ENCODE measurements at places on chromosomes 4 and X. TPM values are rescaled to one million over a fixed set of nuclear protein-coding genes. Genes with fewer than 3 reads are reported as not detected.
A peak's percentile ranks its signal among the peaks of the same experiment; 100 is the strongest.

DNA sequence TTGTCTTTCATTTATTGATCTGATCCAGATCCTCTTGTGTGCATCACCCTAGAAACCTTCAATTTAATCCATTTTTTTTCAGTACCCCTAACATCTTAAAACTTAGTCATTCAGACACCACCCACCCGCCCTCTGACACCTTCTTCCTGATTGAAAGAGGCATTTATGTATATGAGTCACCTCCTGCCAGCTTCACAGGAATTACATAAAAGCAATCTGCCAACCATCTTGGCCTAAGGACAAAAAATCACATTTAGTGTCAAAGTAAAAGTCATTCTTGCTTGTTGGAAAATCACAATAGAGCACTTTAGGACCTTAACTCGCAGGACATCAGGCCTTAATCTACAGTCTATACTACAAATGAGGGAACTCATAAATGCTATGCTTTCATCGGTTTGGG, 52.1 kb downstream of the NDST3 start:
- no peak for DNase-seq
- H3K27me3 ChIP-seq = no peaks in the 10 kb centered on the region
- no peaks in the 10 kb centered on the region for H3K36me3 ChIP-seq
- no peak overlapping the region for H3K4me3 ChIP-seq

DNA sequence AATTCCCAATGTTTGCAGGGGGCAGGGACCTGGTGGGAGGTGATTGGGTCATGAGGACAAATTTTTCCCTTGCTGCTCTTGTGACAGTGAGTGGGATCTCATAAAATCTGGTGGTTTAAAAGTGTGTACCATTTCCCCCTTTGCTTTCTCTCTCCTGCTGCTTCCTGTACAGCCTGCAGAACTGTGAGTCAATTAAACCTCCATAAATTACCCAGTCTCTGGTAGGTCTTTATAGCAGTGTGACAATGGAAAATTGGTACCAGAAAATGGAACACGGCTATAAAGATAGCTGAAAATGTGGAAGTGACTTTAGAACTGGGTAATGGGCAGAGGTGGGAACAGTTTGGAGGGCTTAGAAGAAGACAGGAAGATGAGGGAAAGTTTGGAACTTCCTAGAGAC, 108.7 kb upstream of the NPFFR2 start:
- H3K27me3 ChIP-seq = no peaks in the 10 kb centered on the region
- H3K4me1 ChIP-seq = no peaks in the 10 kb centered on the region
- H3K36me3 ChIP-seq = no peaks in the 10 kb centered on the region
- no peak for DNase-seq

DNA sequence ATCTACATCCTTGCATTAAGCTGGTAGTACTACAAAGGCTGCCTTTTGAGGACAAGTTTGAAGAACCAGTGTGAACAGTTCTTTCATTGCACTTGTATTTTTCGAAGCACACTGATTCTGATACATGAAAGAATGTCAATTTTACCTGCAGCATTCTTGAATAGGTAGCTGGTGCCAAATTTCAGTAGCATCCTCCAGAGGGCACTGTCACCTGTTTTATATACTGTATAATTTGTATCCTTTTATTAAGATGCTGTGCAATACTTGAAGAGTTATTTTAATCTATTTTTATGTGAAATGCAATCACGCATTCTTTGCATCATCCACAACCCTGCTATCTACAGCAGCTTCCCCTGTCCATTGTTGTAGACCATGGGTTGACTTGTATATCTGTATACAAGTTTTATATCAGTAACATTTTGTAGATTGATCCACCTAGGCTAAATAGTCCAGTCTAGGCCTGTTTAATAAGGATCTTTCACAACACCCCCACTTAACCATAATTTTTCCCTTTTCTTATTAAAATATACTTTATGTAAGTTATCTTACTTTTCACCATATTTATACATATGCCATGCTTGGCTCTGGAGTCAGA, 325.7 kb downstream of the PCDH7 start:
- H3K27me3 ChIP-seq = no peaks in the 10 kb centered on the region
- no peaks in the 10 kb centered on the region for H3K4me1 ChIP-seq
- DNase-seq = no peak
- no peak overlapping the region for H3K4me3 ChIP-seq
- no peaks in the 10 kb centered on the region for H3K36me3 ChIP-seq
- no peak overlapping the region for H3K27ac ChIP-seq

DNA sequence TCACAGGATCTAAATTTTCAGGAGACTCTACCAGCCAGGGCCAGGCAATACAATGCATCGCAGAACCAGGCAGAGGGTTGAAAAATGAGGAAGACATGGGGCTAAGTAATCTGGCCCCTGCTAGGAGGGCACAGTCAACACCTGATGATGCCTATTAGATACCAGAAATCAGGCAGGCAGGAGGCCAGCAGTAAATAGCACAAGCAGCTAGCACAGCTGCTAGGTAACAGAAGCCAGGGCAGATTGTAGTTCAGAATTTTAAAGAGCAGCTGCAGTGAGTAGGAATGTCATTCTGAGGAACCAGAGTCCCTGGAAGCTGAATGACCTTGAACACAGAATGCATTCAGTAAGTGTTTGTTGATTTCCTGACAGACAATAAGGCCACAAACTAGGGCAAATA, 38.8 kb upstream of the TRPC5OS start:
- no peak for DNase-seq
- no peak overlapping the region for H3K27ac ChIP-seq
- H3K4me3 ChIP-seq = no peak overlapping the region

GRCh38 chr4:21888195-21888976, 60.2 kb downstream of the KCNIP4 start:
- peak overlapping the region; percentile 36 for H3K27ac ChIP-seq
- peaks cover 10% of the 10 kb centered on the region for H3K4me1 ChIP-seq
- no peaks in the 10 kb centered on the region for H3K27me3 ChIP-seq
- no peak overlapping the region for H3K4me3 ChIP-seq

GRCh38 chrX:25523574-25524540, 508.1 kb upstream of the ARX start:
- no peaks in the 10 kb centered on the region for H3K4me1 ChIP-seq
- H3K27me3 ChIP-seq = no peaks in the 10 kb centered on the region
- H3K36me3 ChIP-seq = no peaks in the 10 kb centered on the region
- no peak for DNase-seq

DNA sequence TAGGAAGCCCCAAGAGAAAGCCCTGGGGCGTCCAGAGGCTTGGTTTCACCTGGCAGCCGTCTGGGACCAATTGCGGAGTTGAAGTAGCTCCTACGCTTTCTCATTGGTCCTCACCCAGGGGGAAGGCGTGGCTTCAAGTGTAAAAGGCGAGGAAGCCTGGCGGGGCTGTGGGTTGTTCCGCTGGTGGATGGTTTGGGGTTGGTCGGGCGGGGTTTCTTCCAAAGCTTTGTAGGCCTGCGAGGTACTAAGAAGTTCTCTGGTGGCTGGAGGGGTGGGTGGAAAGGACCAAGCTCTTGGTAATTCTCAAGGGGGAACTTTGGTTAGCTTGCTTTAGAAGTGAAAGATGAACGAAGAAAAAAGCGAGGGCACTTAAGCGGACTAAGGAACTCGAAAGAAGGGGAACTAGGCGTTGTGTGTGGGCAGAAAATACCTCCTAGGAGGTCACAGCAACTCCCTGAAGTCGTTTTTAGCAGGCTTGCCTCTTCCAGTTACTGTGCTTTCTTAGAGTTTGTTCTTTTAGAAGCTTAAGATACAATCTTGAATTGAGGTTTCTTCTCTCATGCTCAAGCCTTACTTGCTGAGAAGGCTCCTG, 36.6 kb downstream of the CCNG2 start:
- H3K27ac ChIP-seq = no peak overlapping the region
- no peaks in the 10 kb centered on the region for H3K27me3 ChIP-seq
- H3K4me3 ChIP-seq = no peak overlapping the region
- H3K36me3 ChIP-seq = no peaks in the 10 kb centered on the region
- peaks cover 20% of the 10 kb centered on the region for H3K4me1 ChIP-seq

DNA sequence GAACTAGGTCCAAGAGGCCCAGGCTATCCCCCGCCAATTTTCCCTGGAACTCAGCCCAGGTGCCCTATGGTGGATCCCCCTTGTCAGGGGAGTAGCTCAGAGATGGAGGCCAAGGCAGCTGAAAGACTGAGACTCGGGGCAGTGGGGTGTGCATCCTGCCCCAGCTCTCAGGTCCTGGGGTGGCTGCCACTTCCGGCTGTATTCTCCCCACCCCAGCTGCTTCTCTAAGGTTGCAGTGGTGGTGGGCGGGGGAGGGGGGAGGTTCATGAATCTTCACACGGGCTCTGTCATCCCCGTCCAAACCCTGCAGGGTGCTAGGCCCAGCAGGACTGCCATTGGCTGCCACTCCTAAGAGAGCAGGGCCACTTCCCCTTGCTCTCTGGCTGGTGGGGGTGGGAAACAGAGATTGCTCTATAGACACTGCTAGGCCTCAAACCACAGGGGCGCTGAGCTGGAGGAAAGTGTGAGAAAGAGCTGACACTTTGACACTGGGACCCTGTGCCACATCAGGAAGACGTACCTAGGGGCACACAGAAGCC, 1.5 kb downstream of the SASH3 start:
- no peaks in the 10 kb centered on the region for H3K4me1 ChIP-seq
- H3K27ac ChIP-seq = no peak overlapping the region
- H3K4me3 ChIP-seq = no peak overlapping the region
- no peak for DNase-seq

DNA sequence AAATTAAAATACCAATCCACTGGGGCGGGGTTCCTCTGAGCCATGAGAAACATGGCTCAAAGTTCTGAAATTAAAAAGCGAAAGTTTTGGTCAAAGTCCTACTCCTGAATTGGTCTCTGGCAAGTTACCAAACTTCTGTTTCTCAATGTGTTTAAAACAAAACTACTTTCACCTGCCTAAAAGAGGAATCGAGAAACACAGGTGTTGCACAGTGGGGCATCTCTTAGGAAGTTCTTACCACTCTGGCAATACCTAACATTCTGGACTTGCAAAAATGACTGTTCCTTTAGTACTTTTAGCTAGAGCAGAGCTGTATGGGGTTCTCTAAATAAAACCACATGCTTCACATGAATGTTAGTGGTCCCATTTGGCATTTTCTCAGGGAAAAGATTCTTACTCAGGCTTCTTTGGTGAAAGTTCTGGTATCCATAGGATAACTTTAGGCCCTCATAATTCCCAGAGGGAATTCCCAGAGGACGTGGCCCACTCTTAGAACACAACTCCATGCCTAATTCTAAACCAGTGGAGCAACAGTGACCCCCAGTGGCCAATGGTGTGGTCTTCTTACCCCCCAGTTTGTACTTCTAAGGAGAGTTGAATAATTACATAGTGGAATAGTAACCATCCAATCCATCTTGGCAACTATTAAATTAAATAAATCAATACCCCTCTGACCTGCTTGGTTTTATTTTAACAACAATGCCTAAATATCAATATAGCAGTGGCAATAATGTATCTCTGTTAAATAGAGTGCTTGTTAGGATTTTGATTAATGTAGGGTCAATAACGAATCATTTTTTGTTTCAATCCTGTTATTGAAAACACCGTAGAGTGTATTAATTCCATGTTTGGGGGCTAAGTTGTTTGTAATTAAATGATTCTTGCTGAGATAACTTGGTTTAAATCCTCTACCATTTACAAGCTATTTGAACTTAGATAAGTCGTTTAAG, 21.9 kb downstream of the BMP3 start:
- DNase-seq = no peak
- H3K4me3 ChIP-seq = no peak overlapping the region
- H3K4me1 ChIP-seq = no peaks in the 10 kb centered on the region
- no peaks in the 10 kb centered on the region for H3K27me3 ChIP-seq
- no peaks in the 10 kb centered on the region for H3K36me3 ChIP-seq

DNA sequence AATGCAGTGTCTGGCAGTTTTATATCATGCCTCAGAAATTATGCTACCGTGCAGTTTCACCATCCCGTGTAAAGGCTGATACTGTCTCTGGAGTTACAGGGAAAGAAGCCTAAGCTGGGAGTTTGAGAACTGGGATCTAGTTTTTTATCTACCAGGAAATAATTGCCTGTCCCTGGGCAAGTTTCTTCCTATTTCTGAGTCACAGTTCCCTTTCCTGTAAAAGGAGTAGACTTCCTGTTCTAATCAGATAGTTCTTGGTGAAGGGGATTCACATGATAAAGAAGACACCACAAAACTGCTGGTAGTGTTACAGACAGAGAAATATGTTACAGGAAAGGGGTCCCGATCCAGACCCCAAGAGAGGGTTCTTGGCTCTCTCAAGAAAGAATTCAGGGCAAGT, 17.1 kb downstream of the HERC3 start:
- no peaks in the 10 kb centered on the region for H3K27me3 ChIP-seq
- no peak overlapping the region for H3K4me3 ChIP-seq
- no peak for DNase-seq
- H3K27ac ChIP-seq = peak overlapping the region; percentile 99
- peaks cover 76% of the 10 kb centered on the region for H3K4me1 ChIP-seq

- no peak overlapping the region for H3K4me3 ChIP-seq
- DNase-seq = no peak
- H3K4me1 ChIP-seq = peaks cover 4% of the 10 kb centered on the region
- no peaks in the 10 kb centered on the region for H3K36me3 ChIP-seq
- H3K27me3 ChIP-seq = no peaks in the 10 kb centered on the region
Observed at GRCh38 chr4:183377491-183377890, 55.3 kb upstream of the CLDN24 start.

DNA sequence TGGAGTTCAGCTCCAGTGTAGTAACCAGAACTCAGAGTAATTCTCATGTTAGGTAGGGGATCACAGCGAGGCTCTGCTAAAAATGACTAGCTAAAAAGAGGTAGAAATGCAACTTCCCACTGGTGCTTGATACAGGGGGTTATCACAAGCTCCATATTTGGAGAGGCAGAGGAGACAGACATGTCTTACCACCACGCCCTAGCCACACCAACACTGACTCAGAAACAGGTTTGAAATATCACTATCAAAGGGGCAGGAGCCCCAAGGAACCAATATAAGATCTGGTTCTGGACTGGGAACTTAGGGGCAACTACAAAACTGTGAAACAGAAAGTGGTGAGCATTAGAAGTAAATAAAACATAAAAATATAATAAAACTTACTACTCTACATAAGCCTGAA, 62.9 kb downstream of the IQCM start:
- no peak overlapping the region for H3K4me3 ChIP-seq
- H3K27ac ChIP-seq = peak overlapping the region; percentile 23
- peaks cover 22% of the 10 kb centered on the region for H3K4me1 ChIP-seq
- peak; percentile 5 for DNase-seq
- H3K36me3 ChIP-seq = no peaks in the 10 kb centered on the region

- H3K4me3 ChIP-seq = no peak overlapping the region
- H3K27ac ChIP-seq = no peak overlapping the region
- no peaks in the 10 kb centered on the region for H3K27me3 ChIP-seq
- H3K4me1 ChIP-seq = no peaks in the 10 kb centered on the region
Observed at GRCh38 chr4:17385403-17385802, 126.5 kb downstream of the QDPR start.

DNA sequence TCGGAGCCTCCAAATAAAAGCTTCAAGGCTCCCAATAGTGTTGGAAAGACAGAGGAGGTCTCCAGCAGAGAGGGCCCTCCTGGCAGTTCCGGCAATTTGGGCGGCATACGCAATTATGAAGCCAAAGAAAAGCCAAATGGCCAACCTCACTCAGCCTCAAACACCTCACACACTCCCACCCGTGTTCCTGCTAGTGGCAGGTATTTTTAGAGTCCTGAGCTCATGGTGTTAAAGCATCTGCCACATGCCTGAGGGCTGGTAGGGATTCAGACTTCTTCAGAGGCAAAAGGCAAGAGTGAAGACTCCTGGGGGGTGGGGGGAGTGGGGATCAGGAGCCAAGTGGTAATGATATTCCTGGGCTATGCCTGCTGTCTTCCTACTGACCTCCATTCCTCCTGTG, 7.4 kb downstream of the RAB33A start:
- H3K27ac ChIP-seq = no peak overlapping the region
- H3K27me3 ChIP-seq = no peaks in the 10 kb centered on the region
- no peak overlapping the region for H3K4me3 ChIP-seq
- no peaks in the 10 kb centered on the region for H3K36me3 ChIP-seq

Gene DCHS2
- polyA plus RNA-seq = 0.01 TPM

Gene TMEM156
- 0.68 TPM for polyA plus RNA-seq

Gene NWD2
- 0.03 TPM for polyA plus RNA-seq

Gene ADH1B
- polyA plus RNA-seq = not detected

Gene CENPVL3
- polyA plus RNA-seq = not detected

Gene JAKMIP1
- not detected for polyA plus RNA-seq
